RKO (cell line): ENCODE measurements at places on chromosomes 12 and 14.

GRCh38 chr12:111753144-111753881 lies 13.4 kb upstream of the ALDH2 start:
- peak; percentile 64 for DNase-seq

GRCh38 chr12:10167599-10167998 lies 4.3 kb downstream of the OLR1 start:
- no peak for DNase-seq

DNA sequence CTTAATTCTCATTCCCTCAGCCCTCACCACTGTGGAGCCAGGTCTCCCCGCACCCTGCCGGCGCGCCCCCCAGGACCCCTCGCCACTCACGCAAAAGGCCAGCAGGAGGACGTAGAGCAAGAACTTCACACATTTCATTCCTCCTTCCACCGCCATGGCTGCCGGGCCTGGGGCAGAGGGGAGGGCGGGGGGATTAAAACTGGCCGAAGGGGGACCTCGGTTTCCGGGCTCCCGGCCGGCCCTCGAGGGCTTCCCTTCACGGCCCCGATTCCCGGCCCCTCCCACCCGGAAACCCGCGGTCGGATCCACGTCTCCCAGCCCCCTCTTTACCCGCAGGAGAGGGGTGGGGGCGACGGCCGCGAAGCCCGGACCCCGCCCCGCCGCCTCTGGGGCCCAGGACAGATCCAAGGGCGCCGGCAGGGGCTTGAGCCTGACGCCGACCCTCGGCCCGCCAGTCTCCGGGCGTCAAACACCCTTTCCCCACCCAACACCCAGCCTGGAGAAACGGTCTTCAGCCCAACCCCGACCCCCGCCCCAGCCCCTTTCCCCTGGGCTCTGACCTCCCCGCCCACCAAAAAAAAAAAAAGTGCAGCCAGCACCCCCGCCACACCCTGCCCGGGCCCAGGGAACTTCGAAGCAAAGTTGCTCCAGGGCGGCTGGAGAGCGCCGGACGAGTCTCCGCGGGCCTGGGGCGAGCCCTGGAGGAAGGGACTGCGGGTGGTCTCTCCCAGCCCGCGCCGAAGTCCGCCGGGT lies 447 bp downstream of the CD63 start:
- peak; percentile 52 for DNase-seq

- no peak for DNase-seq
These were observed 111.2 kb upstream of the FLRT2 start for GRCh38 chr14:85418721-85419120.

DNA sequence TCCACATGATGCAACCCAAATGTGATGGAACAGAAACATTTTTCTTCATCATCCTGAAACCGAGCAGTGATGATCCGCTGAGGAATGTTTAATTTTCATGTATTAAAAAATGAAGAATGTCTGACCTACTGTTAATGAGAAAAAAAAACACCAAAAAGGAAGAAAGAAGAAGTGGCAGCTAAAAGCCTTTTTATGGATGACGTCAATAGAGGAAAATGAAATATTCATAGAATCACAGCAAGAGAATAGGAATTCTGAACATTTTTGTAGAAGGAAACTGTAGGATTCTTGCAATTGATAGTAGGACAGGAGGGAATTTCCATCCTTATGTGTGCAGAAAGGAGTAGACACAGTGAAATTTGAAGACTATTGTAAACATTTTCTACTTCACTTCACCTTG lies 112.9 kb downstream of the PRKCH start:
- DNase-seq: no peak

- no peak for DNase-seq
These were observed 3.6 kb upstream of the FGF6 start for GRCh38 chr12:4448943-4449850.

- peak; percentile 20 for DNase-seq
These were observed 943.0 kb downstream of the GALC start for GRCh38 chr14:87049950-87050349.

DNA sequence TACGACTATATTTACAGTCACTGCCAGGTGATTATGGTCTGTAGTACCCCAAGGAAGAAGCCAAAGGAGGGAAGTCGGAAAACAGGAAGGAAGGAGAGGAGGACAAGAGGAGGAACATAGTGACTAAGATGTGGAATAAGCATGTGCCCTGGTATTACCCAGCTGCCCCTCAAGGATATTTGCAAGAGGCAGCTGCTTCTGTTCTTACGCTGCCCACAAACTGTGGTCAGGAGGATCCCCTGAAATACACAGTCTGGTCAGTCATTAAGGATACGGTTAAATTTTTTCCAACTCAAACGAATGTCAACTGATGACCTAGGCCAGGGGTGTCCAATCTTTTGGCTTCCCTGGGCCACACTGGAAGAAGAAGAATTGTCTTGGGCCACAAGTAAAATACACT lies 126.5 kb downstream of the CMAS start:
- no peak for DNase-seq

DNA sequence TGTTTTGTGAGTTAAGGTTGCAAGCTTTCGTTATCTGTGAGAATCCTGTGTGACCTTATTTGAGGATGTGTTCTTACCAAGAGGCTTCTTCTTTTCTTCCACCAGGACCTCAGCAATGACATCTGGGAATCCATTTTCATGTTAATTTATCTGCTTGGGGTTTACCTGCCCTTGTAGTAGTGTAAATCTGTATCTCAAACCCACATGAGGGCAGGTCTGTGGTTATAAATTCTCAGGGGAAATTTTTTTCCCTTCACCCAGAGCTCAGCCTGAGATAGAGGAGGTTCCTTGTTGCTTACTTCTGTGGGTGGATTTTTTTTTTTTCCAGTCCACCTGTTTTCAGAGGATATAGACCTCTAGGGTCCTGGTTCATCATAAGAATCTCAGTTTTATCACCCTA lies 70.8 kb downstream of the AKAP6 start:
- no peak for DNase-seq
